NCI-H187 treated with DMSO at 0.1 percent for 48 hours (cell line): ENCODE measurements at places on chromosomes 12 and 14.

DNA sequence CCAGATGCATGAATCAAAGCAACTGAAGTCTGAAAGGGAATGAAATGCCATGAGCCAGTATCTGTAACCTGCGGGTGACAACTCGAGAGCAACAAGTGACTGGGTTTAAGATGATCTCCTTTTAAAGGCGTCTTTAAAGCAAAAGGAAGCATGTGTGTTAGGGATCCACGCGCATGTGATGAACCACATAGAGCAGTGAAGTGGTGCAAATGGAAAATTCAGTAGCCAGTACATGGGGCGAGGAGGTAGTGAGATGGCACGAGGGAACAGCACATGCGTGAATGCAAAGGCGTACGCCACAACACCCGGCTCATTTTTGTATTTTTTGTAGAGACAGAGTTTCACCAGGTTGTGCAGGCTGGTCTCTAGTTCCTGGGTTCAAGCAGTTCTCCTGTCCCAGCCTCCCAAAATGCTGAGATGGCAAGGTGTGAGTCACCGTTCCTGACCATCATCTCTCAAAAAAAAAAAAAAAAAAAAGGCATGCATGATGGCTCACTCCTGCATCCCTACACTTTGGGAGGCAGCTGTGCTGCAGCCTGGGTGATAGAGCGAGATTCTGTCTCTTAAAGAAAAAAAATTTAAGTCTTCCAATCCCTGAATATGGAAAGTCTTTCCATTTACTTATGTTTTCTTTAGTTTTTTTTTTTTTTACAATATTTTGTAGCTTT is 24.6 kb upstream of the BCL7A start:
- no peak for DNase-seq

DNA sequence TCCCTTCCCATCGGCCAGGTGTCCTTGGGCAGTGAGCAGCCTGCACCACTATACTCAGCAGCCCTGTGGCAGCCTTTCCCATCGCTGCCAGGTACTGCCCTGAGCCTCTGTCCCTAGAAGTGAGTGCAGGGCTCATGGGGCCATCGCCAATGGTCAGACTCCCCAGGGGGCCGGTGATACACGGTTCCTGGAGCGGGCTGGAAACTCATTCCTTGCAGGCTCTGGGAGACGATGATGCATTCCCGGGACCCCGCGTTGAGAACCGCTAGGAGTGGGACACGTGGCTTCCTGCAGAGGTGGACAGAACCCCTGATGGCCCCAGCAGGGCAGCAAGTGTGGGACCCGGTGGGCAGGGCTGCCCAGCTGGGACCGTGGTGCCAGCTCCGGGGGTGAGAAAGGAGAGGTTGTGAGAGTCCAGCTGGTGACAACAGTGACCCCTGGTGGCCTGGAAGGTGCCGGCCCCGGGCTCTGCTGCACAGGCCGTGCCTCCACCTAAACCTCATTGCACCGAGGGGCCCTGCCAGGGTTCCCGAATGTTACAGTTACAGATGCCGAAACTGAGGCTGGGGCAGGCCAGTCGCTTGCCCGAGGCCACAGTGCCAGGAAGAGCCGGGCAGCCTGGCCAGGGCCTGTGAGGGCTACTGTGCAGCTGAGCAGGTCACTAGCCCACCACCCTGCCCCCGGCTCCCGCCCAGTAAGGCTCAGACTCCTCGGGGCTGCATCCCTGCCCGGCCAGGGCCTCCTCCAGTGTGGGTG is 33.8 kb downstream of the FBRSL1 start:
- no peak for DNase-seq

- DNase-seq, result no peak
Observed at GRCh38 chr12:49388682-49389386, 21.6 kb downstream of the SPATS2 start.

GRCh38 chr14:71824816-71825215 is 107.4 kb upstream of the RGS6 start:
- no peak for DNase-seq

DNA sequence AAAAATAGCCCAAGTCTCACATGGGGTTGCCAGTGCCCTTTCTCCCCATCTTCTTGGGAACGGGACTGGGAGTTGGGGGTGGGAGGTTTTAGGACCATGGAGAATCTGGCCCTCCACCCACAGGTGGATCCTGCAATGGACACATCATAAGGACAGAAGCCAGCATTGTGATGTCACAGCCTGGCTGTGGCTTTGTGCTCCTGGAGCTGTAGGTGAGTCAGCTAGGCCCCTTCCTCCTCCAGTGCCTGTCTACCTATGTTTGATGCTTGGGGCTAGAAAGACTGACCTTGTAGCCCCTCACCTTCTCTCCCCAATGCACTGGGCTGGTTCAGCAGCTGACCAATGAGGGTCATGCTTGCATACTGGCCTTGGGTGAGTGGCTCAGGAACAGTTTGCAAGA is at the start of gene CCDC197:
Gene CCDC197 (plus strand): TSS at position 220 of the 400 bp plus-strand sequence. CDS start 831 bp downstream, outside the sequence.
- no peak for DNase-seq

DNA sequence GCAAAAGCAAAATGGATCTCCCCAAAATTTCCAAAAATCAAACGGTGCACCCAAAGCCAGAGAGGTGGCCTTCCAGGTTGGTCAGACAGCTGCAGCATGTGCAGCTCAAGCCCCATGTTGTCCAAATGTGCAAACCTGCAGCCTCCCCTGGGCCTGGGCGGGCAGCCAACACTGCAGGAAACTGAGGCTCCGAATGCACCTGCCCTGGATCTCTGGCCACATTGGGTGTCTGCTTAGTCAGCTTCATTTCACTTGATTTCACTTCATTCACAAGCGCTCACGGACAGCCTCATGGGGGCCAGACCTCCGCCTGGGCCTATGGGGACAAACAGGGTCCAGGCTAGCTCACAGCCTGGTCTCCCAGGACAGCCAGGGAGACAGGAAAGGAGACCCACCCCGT is 59.8 kb downstream of the BCL11B start:
- DNase-seq, result no peak

GRCh38 chr14:91417120-91417982 is at the start of gene CCDC88C:
TSS of gene CCDC88C (minus strand) at chr14:91417820. CDS start at chr14:91417690, 130 bp downstream.
- no peak for DNase-seq

DNA sequence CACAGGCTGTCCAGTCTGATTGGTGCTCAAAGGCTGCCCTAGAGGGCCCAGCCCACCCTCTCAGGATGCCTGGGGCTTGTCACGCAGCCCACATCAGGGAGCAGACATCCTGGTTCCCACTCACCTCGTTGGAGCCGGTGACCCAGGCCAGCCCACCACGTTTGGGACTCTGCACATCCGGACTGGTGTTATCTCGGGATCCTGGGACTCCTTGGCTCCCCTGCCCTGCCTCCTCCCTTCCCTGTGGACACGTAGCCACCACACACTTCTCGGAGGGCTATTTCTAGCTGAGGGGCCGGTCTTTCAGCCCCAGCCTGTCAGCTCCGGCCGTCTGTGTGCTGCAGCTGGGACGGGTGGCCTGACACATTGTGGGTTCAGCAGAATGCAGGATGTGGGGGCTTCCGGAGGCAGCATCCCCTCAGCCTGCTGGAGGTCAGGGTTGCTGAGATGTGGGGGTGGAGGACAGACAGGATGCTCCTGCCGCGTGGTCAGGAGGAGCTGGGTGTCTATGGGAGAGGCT is 12.8 kb upstream of the FGF23 start:
- no peak for DNase-seq

- no peak for DNase-seq
Observed at GRCh38 chr12:57258977-57259970, 8.3 kb upstream of the STAC3 start.

GRCh38 chr12:2429032-2429431 is 365.7 kb upstream of the FKBP4 start:
- DNase-seq, result no peak

DNA sequence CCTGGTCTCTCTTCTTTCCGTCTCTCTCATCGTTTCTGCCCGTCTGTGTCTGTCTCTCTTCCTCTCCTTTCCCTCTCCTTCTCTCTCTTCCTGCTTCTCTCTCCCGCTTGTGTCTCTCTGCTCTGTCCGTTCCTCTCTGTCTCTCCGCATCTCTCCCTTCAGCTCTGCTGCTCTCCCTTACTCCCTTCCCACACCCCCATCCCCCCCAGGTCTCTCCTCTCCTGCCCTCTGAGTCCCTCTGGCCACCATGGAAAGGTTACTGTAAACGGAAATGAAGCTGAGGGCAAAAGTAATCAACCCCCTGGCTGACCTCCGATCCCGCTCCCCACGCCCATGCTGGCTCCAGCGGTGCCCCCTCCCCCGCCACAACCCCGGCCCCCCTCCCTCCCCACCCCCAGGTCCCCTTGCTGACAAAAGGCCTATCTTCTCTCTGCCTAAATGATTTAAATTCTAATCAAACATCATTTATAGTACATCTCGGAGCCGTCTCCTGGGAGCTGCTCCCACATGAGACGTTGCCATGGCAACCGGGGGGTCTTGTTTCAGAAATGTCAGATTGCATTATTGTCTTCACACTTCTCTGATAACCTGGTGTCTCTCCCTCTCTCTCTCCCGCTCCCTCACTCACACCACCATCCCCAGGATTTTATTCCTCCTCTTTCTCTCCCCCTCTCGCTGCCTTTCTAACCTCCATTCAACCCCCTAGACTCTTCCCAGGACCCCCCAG is 203.8 kb downstream of the RBM19 start:
- DNase-seq, result no peak

GRCh38 chr12:15638231-15638630 is 151.0 kb downstream of the EPS8 start:
- DNase-seq, result no peak

DNA sequence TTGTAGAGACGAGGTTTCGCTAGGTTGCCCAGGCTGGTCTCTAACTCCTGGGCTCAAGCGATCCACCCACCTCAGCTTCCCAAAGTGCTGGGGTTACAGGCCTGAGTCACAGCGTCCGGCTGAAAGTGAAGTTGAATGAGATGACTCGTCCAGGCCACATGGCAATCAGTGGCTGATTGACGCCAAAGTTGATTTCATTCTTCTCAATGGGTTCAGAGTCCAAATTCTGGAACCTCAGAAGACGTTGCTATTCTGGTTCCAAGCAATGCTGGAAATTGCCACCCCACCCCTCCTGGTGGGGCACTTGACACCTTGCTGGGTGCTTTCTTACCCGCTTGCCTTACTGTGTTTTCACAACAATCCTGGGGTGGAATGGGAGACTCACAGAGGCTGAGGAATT is 14.9 kb downstream of the ABCB9 start:
- no peak for DNase-seq

DNA sequence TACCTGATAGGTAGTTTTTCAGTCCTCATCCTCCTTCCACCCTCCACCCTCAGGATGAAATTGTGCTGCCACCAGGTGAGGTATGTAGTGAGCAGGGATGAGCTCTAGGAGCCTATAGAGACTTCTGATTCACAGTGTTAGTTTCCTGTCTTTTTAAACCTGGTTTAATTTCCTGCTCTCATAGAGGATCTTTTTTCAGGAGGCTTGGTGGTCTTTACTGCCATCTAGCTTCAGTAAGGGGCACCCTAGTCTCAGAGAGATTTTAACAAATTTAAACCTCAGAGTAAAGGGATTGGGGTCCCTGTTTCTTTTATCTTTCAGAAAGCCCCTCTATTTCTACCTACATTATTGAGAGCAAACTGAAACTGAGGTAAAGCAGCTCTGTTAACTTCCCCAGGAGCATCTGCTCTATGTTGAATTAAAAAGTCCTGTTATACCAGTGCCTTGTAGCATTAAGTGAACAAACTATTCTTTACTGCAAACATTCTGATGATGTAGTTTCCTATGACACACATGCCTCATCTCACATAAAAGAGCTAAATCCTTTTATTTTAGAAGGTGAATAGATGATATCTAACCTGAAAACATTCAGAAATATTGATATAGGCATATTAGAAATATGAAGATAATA is 172.2 kb upstream of the DDHD1 start:
- no peak for DNase-seq

GRCh38 chr12:84912198-84913128 is at the start of gene SLC6A15:
TSS of gene SLC6A15 (minus strand) at chr12:84912799. CDS start at chr12:84892120, 20,679 bp downstream.
- DNase-seq, result peak; percentile 16

- DNase-seq, result no peak
Observed at GRCh38 chr14:68627868-68628604, 164.8 kb downstream of the ZFP36L1 start.

DNA sequence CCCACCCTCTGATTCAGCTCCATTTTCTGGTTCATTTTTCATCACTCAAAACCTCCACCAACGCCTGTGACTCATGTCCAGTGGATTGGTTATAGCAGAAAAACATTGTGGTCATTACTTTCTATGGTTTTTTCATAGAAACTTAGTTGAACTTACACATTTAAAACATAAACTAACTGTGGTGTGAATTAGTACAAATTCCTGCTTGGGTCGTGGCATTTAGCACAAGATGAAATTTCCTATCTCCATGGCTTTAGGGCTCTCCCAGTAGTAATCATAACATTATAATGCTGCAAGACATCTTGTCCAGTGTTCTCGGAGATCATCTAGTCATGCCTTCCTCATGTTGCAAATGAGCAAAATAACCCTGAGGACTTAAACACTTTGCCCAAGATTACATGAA is 7.1 kb downstream of the RNASE7 start:
- DNase-seq, result no peak

GRCh38 chr12:46473634-46474329 is 101.2 kb upstream of the SLC38A2 start:
- no peak for DNase-seq

DNA sequence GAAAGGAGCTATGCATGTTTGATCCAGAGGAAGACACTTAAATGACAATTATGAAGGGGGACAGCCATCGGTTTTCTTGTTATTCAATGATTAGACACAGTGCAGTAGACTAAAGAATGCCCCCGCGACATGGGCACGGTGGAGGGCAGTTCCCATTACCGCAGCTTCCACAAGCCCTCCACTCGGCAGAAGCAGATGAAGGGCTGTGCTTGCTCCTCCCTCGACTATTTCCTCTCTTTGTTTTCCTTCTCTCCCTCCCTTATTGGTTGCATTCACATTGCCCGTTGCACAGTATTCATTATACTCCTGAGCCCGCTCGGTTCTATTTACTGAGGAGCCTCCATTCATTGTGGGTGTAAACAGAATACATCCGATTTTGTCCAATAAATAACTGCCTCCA is 138.8 kb upstream of the RASSF8 start:
- DNase-seq, result no peak

- DNase-seq, result no peak
Observed at GRCh38 chr14:75860561-75861160, 121.1 kb downstream of the TGFB3 start.

DNA sequence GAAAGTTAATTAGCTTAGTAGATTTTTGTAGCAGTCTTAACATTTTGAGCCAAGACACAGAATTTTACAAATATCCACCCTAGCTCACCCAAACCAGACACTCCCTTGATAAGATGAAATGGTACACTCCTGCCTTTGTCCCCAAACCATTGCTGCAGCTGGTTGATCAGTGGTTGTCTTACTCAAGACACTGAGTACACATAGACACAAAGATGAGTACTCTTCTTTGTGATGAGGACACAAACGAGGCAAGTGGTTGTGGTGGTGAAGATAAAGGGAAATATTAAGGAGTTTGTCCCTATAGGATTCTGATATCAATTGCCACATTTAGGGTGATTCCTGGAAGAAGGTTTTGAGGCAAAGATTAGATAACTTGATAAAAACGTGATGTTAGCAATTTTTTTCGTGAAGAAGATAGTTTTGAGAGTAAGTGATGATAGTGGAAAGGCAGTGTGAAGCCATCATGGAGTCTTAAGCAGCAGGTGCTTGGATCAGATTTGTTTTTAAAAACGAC is 21.4 kb upstream of the ATP2B1 start:
- DNase-seq, result no peak

- no peak for DNase-seq
Observed at GRCh38 chr12:94149781-94150239, 1.4 kb downstream of the PLXNC1 start.

- no peak for DNase-seq
Observed at GRCh38 chr12:11412731-11413130, 17.4 kb upstream of the PRB2 start.

- DNase-seq, result no peak
Observed at GRCh38 chr12:105644770-105645169, 314.3 kb downstream of the C12orf75 start.
